ENCODE measurements at places on chromosomes 4 and X.
A peak's percentile ranks its signal among the peaks of the same experiment; 100 is the strongest.

DNA sequence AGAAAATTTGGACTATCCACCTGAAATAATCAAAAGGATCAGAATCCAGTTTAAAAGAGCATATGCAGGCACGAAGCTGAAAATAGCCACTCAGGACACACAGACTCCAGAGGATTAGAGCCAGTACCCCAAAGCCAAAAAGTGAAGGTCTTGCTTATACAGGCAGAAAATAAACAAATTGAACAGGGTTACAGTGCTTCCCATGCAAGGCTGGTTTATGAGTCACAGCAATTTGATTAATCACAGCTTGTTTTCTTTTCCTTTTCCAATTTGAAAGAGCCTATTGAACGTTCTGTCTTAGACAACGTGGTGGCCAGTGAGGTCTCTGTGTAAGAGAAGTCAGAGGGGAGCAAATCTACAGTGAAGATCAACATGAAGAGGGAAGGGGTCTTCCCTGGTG, 10.2 kb downstream of the HGFAC start:
- no peak for DNase-seq

GRCh38 chr4:101919373-101919977, 128.9 kb downstream of the BANK1 start:
- DNase-seq = no peak

DNA sequence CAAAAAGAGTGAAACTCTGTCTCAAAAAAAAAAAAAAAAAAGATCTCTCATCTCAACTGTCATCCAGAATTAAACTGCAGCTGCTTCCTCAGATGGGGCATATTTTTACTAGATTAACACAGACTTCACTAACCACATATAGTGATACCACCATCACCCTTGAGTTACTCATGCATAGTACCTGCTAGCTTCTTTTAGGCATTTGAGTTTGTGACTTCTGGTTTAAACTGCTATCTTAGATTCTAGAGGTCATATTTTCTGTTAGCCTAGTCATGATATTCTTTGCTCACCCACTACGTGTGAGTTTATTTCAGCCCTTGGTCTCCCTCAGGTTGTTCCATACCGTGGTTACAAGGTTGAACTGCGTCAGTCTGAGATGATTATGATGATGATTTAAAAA, 154.9 kb upstream of the BMP3 start:
- no peak for DNase-seq

GRCh38 chr4:68180849-68181526, 51.3 kb upstream of the TMPRSS11F start:
- no peak for DNase-seq

GRCh38 chrX:136546371-136546781, 14.4 kb downstream of the VGLL1 start:
- no peak for DNase-seq

GRCh38 chrX:30313322-30313721, 4.1 kb upstream of the NR0B1 start:
- DNase-seq = no peak

DNA sequence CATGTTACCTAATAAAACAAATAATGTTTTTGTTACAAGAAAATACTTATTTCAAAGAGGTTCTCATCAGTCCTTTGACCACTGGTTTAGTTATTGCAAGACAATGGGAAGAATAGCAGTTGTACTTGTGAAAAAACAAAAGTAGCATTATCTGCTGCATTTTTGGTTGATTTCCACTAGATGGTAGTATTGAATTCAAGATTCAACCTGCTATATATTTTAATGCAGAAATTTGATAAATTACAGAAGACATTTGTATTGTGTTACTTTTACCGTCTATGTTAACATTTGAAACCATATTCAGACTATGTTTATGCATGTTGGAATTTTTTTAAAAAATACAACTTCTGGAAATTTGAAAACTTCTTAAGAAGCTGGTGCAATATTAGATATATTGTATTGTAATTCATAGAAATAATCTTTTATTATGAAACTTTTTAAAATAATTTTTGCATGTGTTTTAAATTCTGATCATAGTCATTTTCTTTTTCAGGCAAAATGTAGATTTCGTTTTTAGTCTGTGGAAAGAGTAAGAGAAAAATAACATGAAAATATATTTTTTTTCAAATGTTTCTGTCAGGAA, 56.4 kb downstream of the SPCS3 start:
- DNase-seq = no peak

DNA sequence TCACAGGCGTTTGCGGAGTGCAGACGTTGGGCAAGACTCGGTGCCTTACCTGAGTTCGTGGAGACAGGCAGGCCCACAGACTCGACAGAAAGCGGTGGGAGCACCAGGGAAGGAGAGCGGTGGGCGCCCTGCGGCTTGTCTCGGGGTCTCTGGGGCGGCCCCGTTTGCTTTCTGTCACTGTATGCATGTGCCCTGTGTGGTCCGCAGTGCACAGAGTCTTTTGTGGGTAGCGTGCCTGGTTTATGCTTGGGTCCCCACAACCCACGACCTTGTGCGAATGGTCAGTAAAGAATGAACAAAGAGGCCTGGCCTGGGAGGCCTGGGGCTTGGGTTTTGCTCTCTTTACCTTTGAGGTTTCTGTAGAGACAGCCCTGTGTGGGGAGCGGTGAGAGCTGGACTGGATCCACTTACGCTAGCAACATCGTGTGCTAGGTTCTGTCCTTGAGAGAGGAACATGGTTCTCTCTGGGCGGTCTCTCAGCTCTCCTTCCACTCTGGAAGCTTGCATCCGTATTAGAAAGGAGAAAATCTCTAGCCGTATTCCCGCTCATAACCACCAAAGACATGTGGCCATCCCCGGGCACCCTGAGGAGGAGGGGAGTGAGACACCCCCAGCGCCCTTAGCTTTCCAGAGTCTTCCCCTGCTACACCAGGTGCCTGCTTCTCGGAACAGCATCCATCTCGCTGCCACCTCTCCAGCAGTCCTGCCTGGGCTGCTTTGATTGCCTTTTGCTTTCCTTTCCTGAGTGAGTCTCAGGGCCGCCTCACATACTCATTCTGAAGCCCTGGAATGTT, 1.2 kb downstream of the TADA2B start:
- DNase-seq = no peak

- no peak for DNase-seq
Observed at GRCh38 chr4:84738622-84739021, 155.7 kb downstream of the CDS1 start.

GRCh38 chrX:47198026-47198686, 4.5 kb downstream of the UBA1 start:
- DNase-seq = no peak

- no peak for DNase-seq
Observed at GRCh38 chr4:37803348-37803973, 23.0 kb upstream of the PGM2 start.

DNA sequence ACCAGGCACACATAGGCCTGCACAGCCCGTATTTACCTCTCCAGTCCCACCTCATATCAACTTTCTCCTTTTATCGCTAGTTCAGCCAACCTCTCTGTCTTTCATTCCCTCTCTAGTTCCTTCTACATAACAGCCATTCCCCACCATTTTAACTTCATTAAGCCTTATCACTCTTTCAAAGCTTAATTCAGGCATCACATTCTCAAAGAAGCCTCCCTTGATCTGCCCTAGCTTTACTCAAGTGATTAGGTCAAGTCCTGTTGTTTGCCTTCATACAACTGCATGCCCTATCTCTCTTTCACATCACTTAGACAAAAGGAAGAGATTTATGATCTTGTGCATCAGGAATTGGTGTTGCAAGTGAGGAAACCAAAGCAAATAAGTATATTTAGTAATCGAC, 74.2 kb downstream of the ALPK1 start:
- DNase-seq = no peak

DNA sequence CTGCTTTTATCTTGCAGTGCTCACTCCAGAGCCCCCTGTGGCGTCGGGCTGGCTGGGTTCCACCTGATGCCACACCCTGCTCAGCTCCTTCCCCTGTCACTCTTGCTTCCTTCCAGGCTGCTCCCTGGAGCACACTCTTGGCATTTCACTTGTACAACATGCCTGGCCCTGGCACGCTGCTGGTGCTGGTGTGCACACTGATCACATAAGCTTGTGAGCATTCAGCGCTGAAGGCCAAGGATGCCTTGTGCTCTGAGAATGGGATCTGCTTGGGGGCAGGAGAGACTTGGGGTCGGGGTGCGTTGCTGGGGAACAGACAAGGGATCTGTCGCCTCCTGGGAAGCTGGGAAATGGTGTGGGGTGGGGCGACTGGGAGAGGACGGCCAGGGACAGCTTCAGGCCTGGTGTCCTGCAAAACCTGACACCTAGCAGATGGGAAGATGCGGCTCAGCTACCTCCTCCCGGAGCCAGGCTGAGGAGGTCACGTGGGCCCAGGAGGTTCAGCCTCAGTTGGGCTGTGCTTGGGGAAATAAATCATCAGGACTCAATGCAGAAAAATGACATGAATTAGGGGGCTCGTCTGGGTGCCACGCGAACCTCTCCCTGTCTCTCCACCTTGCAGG, 108.5 kb downstream of the PHKA2 start:
- no peak for DNase-seq

DNA sequence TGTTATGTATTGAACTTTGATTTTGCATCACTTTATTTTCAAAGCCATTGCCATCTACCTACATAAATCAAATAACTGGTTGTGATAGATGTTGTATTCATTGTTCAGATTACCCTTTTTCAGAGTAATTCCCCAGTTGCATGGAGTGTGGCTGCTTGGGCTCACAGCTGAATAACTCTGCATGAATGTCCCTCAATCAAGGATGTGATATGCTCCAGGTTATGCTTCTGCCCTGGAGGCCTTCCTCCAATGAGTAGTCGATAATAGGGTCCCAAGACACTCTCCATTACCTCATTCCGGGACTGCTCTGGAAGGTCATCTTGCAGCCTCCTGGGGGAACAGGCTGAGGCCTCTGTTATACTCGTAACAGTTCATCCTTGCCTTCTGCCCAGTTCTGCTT, 251.8 kb downstream of the ADGRL3 start:
- no peak for DNase-seq

DNA sequence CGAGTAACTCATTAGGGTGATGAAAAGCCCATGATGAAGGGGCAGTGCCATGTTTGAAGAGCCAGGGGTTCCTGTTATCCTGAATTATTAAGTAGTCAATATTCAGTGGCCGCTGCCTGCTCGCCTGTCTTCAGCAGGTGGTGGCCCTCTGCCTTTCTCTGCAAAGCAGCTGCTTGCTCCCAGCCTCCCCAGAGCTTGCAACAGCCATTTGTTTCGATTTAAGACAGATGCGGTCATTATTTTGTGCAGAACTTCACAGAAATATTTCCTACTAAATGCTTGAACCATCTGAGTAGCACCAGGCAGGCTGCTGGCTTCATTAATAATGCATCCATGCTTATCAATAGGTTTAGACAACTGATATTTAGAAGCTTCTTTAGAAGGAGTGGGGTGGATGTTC, 104.3 kb upstream of the TTC29 start:
- no peak for DNase-seq

GRCh38 chr4:153655928-153656327, 28.2 kb upstream of the TLR2 start:
- no peak for DNase-seq

- no peak for DNase-seq
Observed at GRCh38 chrX:27966492-27966891, 14.8 kb downstream of the DCAF8L1 start.

DNA sequence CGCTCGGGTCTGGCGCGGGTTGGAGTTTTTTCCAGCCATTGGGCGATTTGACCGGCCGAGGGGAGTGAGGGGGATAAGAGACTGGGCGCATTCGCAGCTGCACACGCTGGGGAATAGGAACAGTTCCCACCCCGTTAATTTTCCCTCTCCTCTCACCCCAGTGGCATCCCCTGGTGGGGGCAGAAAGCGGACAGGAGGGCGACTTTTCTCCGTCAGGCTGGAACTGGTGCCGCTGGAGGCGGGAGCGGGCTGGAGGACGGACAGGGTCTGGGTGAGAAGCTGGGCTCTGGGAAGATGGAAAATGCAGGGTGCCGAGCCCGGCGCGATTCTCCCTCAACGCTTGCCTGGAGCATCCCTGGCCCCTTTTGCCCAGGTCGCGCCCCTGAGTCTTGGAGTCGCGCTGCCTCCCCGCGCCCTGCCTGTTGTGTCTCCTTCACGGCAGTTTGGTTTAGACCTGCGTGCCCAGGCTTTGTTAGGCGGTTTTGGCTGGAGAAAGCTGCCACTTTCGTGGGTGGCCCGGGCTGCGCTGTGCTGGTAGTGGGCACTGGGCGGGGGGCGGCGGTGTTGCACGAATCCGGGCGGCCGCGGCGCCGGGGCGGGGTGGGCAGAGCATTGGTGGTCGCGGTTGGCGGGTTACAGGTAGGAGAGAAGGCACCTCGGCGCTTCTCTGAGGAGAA, 2.0 kb downstream of the ADGRL3 start:
- DNase-seq = no peak

GRCh38 chr4:54315561-54316538, 86.8 kb downstream of the PDGFRA start:
- DNase-seq = no peak

GRCh38 chr4:48275686-48276085, 6.0 kb upstream of the TEC start:
- no peak for DNase-seq

DNA sequence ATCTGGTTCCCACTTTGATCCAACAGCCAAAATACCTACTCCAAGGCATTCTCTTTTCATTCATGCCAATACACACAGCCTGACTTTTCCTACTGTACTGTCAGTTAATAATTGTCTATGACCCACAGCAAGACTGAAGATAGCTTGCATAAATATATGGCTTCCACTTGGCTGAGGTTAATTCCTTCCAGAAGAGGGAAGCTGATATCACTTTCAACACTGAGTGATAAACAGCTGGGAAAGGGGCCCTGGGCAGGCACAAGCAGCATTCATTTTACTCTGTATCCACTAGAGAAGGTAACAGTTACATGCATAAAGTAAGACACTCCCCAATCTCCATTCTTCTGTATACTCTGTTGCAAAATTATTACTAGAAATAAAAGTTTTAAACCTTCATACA, 200.2 kb upstream of the UGT8 start:
- DNase-seq = no peak

- no peak for DNase-seq
Observed at GRCh38 chrX:19389227-19389845, 45.6 kb downstream of the PDHA1 start.

GRCh38 chr4:116705466-116705865, 379.9 kb downstream of the TRAM1L1 start:
- DNase-seq = no peak

DNA sequence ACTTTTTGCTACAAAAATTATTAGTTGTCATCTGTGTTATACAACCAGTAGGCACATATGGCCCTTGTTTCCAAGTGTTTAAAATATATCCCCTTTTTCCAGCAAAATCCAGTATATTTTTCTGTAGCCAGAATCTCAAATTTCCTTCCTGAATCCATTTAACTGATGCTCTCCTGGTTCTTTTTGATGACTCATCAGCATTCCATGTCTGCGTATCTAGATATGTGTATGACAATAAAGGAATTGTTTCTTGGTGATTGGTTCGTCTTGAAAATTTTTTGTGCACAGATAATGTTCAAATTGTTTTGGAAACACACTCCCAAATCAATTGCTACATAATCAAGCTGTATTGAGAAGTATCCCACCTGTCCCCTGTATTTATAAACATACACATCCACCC, 98.3 kb downstream of the ITM2A start:
- DNase-seq = no peak

DNA sequence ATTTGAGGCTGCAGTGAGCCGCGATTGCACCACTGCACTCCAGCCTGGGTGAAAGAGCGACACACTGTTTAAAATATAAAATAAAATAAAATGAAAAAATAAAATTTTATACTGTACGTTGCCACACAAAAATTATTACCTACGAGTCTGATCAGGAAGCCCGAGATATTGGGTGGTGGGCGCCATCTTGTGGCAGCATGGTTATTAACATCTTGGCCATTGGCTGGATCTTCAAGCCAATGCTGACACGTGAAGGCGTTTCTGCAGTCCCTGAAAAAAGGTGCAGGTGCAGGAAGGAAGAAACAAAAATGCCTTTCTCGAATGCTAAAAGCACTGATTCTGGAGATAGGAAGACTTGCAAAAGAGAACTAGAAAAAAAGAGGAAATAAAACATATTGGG, 4.9 kb upstream of the TLR8 start:
- peak; percentile 40 for DNase-seq
